Gastroesophageal sphincter (tissue), 4 donors: ENCODE measurements at places on chromosomes 1 and 21. TPM values are rescaled to one million over a fixed set of nuclear protein-coding genes. Genes with fewer than 3 reads are reported as not detected.

The C8B gene
- not detected for total RNA-seq

- no peak for ATAC-seq
Measured at GRCh38 chr1:183898001-183898396, 93.1 kb downstream of the RGL1 start.

GRCh38 chr1:107831921-107832320 is 133.1 kb downstream of the VAV3 start:
- no peak for ATAC-seq

The RNU1-1 gene
- under 0.01 TPM for total RNA-seq

DNA sequence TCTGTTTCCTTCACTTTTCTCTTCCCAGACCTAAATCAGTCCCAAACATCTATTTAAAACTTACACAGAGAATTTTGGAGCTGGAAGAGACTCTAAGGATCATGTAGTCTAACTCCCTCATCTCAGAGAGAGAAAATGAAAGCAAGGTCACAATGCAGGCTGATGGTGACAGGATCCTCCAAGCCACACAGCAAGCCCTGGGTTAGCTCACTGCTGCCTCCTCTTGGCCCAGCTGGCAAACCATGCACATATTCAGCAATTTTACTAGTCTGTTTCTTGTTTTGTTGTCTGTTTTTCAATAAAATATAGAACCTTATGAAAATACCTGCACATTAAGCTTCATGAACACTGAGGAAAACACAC is 27.7 kb upstream of the LY9 start:
- ATAC-seq: no peak

DNA sequence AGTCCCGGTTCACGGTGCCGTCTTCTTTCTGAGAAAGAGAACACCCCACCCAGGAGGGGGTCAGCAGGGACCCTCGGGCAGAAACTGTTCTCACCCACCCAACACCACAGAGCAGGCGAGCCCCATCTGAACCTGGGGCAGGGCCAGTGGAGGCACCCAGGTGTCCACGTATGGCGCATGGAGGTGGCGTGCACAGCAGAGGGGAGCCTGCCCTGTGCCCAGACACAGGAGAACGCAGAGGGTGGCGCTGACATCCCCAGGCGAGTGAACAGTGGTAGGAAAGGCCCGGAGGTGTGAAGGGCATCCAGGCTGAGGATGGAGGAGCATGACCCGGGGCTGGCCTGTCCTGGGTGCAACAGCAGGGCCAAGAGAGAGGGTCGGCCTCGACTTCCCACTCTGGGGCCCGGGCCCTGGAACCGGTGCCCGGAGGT is 91.1 kb downstream of the STUM start:
- no peak for ATAC-seq

The WNT9A gene
- total RNA-seq: 14.0 TPM

DNA sequence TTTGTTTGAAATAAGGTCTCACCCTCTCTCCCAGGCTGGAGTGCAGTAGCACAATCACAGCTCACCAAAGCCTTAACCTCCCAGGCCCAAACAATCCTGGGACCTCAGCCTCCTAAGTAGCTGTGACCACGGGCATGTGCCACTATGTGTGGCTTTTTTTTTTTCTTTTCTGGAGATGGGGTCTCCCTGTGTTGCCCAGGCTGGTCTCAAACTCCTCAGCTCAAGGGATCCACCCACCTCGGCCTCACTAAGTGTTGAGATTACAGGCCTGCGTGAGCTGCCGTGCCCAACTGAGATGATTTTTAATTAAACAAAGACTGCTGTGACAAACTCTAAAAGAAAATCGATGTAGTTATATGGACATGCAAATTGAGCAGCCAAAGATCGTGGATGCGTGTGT is 768.4 kb upstream of the ADGRL2 start:
- ATAC-seq: no peak

GRCh38 chr21:33030633-33031032 is 4.9 kb downstream of the OLIG2 start:
- no peak for ATAC-seq

- no peak for ATAC-seq
Measured at GRCh38 chr21:31397515-31397926, 53.5 kb upstream of the TIAM1 start.

The CFHR5 gene
- total RNA-seq: not detected

- no peak for ATAC-seq
Measured at GRCh38 chr1:217561446-217561845, 69.4 kb downstream of the GPATCH2 start.

The FCRL1 gene
- not detected for total RNA-seq

DNA sequence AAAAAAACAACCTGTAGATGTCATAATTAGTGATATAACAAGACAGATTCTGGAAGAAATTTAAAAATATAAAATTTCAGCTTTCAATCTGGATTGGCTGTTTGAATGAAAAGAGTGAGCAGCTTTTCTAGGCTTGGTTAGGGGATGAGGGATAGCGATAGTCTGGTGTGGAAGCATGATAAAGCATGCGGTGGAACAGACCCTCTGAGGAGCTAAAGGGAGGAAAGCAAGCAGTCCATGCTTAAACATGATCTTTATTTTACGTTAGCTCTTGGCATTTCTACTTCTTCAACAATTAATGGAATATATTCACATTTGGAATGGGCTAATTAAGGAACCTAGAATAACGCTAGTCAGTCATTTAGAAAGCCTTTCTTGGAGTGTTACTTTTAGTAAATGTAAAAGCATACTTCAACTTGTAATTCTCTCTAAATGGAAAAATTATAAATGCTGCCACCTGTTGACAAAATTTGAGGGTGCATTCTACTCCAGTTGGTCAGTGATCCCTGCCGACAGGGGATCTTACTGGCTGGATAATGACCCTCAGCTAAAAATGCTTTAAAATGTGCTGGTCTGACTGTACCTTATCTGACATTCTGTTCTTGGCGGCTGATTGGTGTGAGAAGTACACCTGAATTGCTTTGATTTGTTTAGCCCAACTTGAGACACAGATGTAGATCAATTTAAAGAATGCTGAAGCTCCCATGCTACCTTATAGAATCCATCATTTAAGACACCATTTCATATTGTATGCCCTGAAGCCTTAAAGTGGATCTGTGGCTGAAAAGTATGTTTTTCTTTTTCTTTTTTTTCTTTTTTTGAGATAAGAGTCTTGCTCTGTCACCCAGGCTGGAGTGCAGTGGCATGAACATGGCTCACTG is 61.2 kb downstream of the AK4 start:
- no peak for ATAC-seq

DNA sequence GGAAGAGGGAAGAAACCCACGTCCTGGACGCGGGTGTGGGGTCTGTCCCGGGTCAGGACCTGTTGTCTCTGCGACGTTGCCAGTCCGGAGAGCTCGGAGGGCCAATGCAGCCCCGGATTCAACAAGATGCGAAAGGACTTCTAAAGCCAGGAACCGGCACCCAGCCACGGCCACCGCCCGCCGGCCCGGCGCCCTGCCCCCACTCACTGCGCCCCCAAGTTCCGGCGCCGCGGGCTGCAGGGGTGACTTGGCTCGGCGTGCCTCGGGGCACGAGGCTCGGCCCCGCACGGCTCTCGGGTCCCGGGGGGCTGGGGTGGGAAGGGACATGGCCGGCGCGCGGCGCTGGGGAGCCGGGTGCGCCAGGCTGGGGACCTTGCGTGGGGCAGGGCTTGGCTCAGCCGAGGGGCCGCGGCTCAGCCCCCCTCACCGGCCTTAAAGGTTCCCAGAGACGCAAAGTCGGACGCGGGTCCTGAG is 51.8 kb upstream of the H6PD start:
- ATAC-seq: no peak

DNA sequence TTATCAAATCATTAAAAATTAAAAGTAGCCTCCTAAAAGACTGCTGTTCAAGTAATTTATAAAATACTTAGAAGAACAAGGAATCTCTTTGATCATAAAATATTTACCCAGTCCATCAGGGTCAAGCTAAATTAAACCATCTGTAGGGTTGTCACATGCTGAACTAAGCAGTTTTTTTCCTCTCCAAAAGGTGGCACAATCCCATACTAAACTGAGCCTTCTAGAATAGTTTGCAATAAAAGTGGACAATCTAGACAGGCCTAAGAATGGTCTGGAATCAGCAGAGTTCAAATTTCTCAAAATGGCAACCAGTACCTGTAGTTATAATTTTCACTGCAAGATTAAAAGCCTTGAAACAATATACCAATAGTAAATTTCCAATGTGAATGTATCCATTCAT is 194.8 kb downstream of the EIF4G3 start:
- no peak for ATAC-seq

The TTLL7 gene
- 54.8 TPM for total RNA-seq

The C1orf94 gene
- not detected for total RNA-seq
